ENCODE measurements at places on chromosomes 7 and 10.
A peak's percentile ranks its signal among the peaks of the same experiment; 100 is the strongest.

DNA sequence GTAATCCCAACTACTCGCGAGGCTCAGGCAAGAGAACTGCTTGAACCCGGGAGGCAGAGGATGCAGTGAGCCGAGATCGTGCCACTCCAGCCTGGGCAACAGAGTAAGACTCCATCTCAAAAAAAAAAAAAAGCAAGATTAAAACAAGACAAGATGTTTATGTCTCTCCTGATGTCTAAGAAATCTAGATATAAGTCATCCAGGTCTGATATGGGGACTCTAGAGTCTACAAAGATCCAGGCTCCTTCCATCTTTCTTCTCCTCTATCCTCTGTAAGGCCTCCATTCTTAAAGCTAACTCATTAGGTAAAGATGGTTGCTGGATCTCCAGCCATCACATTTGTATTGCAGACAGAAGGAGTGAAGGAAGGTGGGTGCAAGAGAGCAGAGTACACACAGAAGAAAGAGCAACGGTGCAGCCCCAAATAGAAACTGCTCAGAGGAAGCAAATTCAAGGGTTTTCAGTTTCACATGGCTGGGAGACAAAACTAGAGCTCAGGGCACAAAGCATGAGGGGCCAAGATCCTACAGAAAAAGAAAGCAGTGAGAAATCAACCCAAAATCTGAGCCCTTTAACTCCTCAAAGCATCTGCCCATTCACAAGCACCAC lies 57.6 kb downstream of the USP6NL start:
- DNase-seq: no peak

- no peak for DNase-seq
These were observed 43.2 kb downstream of the IKZF1 start for GRCh38 chr7:50347693-50348092.

DNA sequence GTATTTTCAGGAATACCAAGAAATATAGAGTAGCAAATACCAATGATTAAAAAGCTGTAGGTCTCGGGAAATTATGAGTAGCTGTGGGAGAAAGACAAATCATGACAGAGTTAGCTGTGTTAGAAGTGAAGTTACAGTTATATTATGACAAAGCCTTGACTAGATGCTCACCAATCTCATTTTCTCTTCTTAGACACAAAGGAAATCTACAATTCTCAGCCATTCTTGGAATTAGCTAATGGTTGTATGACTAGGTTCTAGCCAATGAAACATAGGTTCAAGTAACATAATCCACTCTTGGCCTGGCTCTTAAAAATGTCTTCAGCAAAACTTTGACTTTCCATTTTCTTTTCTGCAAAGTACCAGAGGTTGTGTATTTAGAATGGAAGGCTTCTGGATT lies 228.8 kb upstream of the MTPN start:
- no peak for DNase-seq

- no peak for DNase-seq
These were observed 451.7 kb downstream of the IPMK start for GRCh38 chr10:57815949-57816348.

GRCh38 chr7:107694386-107694785 lies 33.8 kb downstream of the SLC26A4 start:
- DNase-seq: peak; percentile 17

- no peak for DNase-seq
These were observed 12.3 kb downstream of the MRPS24 start for GRCh38 chr7:43856996-43857395.

- DNase-seq: no peak
These were observed 68.1 kb downstream of the DGKB start for GRCh38 chr7:14834456-14834855.

- no peak for DNase-seq
These were observed 6.1 kb upstream of the RBM33 start for GRCh38 chr7:155638366-155638765.

GRCh38 chr10:67549390-67549789 lies 146.6 kb downstream of the CTNNA3 start:
- no peak for DNase-seq

- DNase-seq: no peak
These were observed 269.5 kb downstream of the TRIL start for GRCh38 chr7:28688651-28689050.

- DNase-seq: no peak
These were observed 99.4 kb downstream of the EBF3 start for GRCh38 chr10:129864601-129865126.

DNA sequence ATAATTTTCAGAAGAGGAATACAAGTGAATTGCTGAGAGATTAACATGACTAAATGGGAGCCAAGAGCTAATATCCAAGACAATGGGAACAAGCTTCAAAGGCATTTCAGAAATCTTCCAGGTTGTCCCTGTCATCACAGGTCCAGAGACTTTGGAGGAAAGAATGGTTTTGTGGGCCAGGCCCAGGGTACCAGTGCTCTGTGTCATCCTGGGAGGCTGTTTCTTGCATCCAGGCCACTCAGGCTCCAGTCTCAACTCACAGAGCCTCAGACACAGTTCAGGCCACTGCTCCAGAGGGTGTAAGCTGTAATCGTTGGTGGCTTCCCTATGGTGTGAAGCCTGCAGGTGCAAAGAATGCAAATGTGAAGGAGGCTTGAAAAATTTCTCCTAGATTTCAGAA lies 170.4 kb upstream of the NRG3 start:
- DNase-seq: no peak

GRCh38 chr7:157490465-157490912 lies 153.7 kb downstream of the DNAJB6 start:
- no peak for DNase-seq

DNA sequence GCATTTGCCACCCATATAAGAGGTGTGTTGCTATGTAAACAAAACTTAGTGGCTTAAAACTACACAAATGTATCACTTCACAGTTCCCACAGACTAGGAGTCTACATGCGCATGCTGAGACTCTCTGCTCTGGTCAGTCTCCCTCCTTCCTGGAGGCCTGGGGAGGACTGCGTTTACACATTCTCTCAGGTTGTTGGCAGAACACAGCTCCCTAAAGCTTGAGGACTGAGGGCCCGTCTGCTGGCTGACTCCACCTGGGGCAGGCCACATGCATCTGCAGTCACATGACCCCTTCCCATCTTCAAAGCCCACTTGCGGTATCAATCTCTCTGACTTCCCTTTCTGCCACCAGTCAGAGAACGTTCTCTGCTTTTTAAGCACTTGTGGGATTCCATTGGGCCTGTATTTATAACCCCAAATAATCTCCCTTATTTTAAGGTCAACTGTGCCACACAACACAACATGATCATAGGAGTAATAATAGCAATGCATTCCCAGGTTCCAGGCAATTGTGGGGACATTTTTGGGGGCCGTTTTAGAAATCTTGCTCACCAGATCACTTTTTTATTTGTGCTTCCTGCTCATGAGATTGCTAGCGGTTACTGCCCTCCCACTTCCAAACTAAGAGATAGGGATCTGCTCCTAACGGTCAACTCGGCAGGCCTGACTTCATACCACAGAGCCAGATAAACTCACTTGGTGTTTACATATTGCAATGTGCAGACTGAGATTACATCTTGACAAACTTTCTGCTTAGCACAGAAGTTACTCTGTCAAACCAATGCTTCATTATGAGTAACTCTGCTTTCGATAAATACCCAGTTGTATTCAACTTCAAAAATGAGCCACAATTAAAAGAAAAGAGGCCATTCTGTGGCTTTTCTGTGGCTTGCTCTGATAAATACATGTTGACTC lies 96.3 kb downstream of the ALOX5 start:
- DNase-seq: no peak

DNA sequence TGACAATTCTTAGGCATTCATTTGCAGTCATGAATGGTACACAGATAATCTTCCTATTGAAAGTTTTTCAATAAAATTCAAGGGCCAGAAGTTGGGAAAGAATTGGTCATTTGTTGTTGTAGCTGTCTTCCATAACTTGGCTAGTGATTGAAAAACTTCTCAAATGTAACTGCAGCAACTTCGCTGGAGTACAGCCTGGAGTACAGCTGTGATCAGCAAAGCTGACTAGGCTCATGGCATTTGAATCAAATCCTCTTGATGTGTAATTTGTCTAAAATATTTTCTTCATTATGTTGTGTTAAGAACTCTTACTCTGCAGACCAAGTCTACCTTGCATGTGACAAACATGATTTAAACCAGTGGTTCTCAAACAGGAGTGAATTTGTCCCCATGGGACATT lies 226.5 kb upstream of the STEAP1 start:
- no peak for DNase-seq

DNA sequence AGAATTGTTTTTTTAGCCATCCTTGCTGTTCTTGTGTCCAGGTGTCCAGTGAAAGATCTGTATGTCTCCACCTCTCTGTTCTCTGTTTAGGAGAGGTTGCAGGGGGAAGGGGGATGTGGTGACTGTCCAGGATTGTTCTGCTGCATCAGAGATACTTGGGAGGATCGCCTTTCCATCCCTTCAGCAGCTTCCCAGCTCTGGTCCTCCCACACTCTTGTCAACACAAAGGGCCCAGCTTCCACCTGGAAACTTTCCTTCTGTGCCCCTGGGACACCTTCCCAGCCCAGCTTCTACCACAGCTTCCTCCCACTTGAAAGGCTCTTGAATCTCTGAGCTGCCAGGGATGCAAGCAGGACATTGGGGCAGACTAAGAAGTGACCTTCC lies 82.0 kb upstream of the SLF2 start:
- no peak for DNase-seq

- DNase-seq: peak; percentile 44
These were observed 71.2 kb downstream of the DNMBP start for GRCh38 chr10:99938563-99938962.

DNA sequence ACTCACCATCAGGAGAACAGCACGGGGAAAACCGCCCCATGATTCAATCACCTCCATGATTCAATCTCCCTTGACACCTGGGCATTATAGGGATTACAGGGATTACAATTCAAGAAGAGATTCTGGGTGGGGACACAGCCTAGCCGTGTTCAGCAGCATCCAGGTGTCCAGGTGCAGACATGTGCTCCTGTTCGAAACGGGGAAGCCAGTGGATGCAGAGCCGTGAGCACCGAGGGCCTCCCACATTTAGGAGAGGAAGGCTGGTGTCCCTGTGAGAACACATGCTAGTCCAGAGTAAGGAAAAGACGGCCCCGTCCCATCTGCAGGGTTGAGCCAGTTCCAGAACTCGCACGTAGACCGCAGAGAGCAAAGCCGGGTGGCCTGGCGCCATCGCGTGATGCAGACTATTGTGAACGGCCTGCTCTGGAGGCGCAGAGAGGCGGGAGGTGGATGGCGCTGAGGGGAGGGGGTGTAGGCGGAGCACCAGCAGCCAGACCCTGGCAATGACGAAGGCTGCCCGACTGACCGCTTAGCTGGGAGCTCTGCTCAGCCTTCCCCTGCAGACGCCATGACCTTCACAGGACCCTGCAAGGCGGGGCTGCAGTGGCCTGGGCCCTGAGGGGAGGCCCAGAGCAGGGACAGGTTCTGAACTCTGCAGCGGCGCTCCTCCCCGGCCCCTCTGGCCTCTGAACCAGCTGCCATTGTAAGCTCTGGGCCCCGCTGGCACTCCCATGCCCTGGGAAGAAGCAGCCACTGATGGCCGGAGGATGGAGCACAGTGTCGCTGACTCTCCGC lies 141.6 kb upstream of the TCERG1L start:
- DNase-seq: peak; percentile 35

GRCh38 chr10:13270877-13271551 lies 28.9 kb downstream of the PHYH start:
- DNase-seq: no peak

DNA sequence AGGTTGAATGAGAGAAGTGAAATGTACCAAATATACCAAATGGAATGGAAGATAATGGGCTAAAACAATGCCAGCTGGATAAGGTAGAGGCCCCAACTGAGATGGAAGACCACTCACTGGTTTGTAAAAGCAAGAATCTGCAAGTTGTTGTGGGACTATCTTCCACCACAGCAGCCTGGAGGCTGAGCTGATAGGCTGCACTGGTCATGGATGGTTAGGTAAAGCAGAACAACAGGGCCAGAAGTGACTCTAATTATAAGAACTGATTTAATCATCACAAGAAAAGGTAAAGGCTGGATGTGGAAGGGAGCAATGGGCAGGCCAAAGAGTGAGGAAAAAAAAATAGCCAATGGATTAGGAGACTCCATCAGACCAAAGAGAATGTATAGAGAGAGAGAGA lies 11.8 kb downstream of the TFEC start:
- no peak for DNase-seq

GRCh38 chr7:52825611-52826010 lies 209.8 kb upstream of the POM121L12 start:
- DNase-seq: no peak

DNA sequence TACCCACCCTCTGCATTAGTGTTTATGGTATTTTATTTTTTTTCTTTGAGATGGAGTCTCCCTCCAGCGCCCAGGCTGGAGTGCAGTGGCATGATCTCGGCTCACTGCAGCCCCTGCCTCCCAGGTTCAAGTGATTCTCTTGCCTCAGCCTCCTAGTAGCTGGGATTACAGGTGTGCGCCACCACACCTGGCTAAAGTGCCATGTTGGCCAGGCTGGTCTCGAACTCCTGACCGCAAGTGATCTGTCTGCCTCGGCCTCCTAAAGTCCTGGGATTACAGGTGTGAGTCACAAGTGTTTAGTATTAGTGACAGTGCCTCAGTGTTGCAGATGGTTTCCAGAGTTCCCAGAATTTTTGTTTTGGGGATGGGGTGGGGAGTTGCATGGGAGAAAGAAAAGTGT lies 120.3 kb downstream of the NPY start:
- no peak for DNase-seq

DNA sequence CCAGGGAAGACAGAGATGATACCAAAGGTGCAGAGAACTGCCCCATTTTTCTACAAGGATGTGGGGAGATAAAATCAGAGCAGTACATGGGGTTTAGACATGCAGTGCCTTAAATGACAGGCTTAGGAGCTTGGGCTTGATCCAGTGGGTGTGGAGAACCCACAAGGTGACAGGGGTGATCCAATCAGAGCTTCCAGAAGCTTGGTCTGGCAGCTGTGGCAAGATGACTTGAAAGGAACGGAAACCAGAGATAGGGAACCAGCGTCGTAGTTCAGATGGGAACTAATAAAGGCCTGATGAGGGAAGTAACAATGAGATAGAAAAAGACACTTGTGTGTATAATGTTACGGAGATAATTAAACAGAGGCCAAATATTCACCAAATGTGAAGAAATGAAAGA lies 80.7 kb downstream of the SLC37A3 start:
- DNase-seq: no peak

GRCh38 chr10:116796910-116797513 lies 52.3 kb upstream of the ENO4 start:
- peak; percentile 64 for DNase-seq

- DNase-seq: peak; percentile 82
These were observed 56.9 kb upstream of the EZH2 start for GRCh38 chr7:148940702-148941597.

DNA sequence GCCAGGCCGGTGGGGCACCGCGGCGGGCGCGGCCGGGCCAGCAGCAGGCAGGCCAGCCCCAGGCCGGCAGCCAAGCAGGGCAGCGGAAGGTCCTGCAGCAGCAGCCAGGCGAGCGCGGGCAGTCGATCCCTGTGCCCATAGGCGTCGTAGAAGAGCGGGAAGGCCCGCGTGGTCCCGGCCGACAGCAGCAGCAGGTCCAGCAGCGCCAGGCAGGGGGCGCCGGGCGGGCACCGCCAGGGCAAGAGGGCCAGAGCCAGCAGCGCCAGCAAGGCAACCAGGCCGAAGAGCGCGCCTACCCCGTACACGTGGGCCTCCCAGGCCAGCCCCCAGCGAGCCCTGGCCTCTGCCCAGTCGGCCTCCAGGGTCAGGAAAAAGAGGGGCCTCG lies 8.4 kb upstream of the RBM28 start:
- DNase-seq: peak; percentile 81

Measured in NCI-H146 (cell line).